ENCODE measurements at places on chromosomes 2 and 18.

GRCh38 chr2:122163617-122164016, 408.2 kb downstream of the TSN start:
- no peak for DNase-seq

DNA sequence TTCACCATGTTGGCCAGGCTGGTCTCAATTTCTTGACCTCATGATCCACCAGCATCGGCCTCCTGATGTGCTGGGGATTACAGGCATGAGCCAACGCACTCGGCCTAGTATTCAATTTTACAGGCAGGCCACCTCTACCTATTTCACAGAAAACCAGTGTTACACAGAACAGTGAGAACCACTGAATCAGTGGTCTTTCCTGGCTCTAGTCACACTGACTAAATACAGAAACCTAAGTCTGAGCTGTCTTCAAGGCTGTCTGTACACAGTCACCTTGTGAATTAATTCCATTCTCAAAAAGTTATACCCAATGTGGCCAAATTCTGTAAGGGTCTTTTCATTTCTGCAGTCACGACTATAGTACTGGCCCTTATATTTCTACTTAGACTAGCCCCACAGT, 3.5 kb downstream of the RNF149 start:
- DNase-seq = no peak

DNA sequence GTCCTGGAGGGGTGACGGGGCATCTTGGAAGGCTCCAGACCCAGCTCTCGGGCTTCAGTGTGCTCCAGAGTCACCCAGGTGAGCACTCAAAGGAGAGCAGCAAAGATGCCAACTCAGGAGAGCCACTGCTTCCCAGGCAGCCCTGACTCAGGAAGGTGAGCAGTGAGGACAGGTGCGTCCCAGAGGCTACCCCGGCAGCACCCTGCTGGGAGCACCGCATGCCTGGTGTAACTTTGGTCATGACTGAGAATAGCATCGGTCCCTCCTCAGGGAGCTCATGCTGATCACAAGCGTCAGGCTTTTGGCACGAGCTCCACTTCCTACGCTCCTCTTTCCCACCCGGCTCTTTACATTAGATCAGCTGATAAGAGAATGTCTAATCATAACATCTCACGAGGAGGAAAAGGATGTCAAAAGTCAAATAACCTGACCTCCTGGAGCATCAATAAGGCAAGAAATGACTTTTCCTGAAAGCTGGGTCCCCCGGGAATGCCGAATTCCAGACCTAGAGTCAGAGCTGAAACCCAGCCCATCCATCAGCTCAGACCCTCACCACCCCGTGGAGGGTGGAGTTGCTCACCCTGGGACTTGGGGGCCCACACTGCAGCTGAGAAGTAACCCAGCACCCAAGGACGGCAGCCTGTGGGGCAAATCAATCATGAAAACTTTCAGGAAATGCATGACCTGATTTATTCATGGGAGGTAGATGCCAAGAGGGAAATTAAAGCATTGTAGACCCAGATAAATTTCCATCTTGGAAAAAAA, 248.8 kb downstream of the ACKR3 start:
- no peak for DNase-seq

DNA sequence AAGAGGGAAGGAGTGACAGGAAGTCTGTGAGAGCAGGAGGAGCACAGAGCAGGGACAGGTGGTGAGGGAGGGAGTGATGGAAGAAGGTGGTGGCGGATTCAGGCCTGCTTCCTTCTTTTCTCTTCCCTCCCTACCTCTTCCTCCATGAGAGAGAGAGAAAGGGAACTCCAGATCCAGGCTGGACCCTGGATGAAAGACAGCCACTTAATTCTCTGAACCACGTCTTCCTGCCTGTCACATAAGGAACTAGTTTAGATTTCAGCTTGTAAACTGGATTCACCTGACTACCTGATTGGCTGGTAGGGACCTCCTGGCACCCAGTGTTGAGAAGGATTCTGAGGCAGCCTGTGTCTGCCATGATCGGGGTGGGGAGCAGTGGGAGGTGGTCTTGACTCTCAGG, 48.9 kb downstream of the PAX8 start:
- no peak for DNase-seq

DNA sequence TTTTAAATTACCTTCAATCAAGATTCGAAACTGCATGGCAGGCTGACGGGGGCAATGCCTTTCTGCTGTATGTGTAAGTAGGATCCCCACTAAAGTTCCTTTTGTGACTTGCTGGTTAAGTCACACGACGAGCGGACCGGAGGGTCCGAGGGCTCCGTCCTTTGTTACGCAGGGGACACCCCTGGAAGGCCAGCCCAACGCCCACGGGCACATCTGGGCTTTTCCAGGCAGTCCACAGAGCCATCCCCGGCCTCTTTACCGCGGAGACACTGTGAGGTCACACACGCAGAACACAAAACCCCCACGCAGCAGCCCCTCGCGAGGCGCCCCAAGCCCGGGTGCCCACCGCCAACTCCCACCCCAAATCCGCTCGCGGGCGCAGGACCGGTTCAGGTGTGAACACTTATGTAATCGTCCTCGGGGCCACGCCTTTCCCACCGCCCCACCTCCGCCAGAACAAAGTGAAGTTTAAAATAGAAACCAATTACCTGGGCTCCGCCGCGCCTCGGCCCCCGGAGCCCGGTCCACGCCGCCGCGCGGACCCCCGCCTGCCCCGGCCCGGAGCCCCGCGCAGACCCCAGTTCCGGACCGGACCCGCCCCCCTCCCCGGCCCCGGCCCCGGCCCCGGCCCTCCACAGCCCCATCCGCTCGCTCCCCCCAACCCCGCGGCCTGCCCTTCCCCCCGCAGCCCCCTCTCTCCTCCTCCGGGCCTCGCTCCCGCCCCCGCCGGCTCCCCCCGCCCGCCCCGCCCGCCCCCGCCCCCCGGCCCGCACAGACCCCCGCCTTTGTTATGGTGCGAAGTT, 4.2 kb downstream of the ZNF516 start:
- no peak for DNase-seq

DNA sequence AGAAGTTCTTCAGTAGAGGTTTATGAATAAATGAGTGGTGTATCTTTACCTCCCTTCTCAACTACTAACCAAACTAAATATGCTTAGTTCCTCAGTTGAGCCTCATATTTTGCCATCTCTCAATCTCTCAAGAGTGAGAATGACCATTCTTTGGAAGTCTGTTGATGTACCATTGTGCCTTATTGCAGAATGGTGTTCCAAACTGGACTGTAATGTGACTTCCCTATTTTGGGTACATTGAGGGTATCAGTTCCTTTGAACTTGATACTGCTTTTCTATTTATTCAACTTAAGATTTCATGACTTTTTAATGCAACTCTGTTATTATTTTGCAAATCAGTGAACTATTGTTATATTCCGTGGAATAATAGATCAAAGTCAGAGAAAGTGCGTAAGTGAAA, 159.4 kb downstream of the PTPRM start:
- no peak for DNase-seq

GRCh38 chr2:191314697-191315364, 69.6 kb downstream of the MYO1B start:
- DNase-seq = no peak

DNA sequence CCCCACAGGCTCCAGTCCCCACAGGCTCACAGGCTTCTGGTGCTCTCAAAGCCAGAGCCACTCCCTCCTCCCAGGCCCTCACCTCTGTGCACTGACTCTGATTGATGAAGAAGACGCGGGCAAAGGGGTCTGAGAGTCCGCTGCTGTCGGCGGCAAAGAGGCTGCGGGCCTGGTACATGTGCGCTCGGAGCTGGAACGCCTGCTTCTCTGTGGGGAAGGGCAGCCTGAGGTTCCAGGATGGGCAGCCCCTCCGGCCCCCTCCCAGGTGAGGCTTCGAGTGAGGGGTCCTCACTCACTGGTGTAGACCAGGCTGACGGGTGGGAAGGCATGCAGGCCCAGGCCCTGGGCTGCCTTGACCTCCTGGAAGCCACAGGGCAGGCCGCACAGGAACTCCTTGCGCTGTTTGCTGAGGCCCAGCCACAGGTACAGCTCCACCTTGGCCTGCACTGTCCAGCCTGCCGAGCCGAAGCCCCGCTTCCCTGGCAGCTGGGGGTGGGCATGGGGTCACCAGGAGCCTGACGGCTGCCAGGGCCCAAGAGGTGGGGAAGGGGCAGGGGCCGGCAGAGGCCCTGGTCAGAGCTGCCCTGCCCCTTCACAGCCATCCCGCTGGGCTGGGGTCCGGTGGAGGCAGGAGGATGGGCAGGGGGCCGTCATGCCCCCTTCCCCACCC, 2.0 kb downstream of the OTOF start:
- DNase-seq = no peak

GRCh38 chr2:213086050-213086449, 65.4 kb downstream of the IKZF2 start:
- no peak for DNase-seq

DNA sequence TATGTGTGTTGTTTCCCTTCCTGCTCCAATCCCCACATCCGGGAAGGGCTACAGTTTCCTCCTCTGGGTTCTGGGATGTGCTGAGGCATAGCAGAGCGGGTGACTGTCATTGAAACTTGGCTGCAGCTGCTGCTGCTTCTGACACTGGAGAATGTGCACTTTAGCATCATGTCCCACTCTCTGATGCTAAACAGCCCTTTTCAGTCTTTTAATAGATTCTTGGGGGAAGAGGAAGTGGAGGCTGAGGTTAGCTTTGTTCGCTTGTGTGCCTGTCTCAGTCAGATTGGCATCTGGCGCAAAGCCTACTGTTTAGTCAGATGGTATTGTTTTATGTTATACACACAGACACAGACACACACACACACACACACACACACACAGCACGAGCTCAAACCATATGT, 136.5 kb upstream of the RND3 start:
- no peak for DNase-seq

DNA sequence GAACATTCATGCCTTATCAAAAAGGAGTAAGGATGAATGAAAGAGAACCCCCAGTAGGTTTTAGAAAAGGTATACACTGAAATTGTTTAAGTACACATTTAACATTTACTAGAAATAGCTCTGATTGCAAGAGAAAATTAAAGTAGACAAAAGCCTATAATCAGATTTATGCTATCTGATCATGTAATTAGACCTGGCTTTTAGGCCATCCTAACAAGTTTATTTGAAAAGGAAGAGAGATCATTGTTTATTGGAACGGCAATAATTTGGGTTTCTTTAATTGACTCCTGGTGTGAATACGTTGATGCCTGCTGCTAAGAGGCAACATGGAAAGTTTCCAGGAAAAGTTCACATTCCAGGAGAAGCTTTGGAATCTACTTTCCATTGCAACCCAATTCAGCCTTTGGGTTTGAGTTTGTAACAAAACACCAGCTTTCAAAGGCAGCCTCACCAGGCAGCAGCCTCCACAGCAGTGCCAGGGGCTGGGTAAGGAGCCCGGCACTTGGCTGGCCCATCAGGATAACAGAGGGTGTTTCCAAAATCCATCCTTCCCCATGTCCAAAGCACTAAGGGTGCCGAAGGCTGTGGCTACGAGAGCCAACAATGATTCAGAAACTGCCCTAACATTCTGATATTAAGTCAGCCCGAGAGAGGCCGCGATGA, 18.0 kb downstream of the FZD7 start:
- no peak for DNase-seq

DNA sequence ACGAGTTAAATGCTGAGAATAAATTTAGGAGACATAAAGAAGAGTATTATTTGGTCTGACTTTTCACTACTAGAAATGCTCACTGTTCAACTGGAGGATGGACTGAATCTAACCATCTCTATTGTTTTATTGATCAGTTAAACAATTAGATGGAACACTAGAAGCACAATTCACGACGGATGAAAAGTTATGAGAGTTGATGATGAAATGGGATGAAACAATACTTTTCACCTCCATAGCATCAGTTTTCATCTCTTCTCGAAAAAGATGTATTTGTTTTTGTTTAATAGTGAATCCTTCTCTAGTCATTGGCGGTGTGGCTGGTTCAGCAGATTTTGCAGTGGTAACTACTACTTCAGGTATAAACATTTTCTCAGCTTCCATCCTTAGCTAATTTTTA, 19.3 kb downstream of the TTN start:
- DNase-seq = no peak

Measured in GM04503 (cell line).